Mesangial cell (primary cell): ENCODE measurements at places on chromosomes 5 and 9. TPM values are rescaled to one million over a fixed set of nuclear protein-coding genes. Genes with fewer than 3 reads are reported as not detected.

The TMEM174 gene
- total RNA-seq = 0.13 TPM in 1 of 2 replicates, not detected in the other

The C5orf58 gene
- not detected in 2 replicates for total RNA-seq

The IRX1 gene
- 0.81 and 5.6 TPM in 2 replicates for total RNA-seq

The PCDHA1 gene
- under 0.01 and 0.16 TPM in 2 replicates for total RNA-seq

The ZNF618 gene
- total RNA-seq = 14.5 and 23.8 TPM in 2 replicates

The HACD4 gene
- total RNA-seq = 2.1 and 2.4 TPM in 2 replicates

The TAF11L12 gene
- total RNA-seq = not detected in 2 replicates

The PCDHB5 gene
- 0.33 and 1.5 TPM in 2 replicates for total RNA-seq

The GMCL2 gene
- not detected in 2 replicates for total RNA-seq

The SOHLH1 gene
- not detected in 2 replicates for total RNA-seq
